ENCODE measurements at places on chromosomes 2 and 18.
A peak's percentile ranks its signal among the peaks of the same experiment; 100 is the strongest.

DNA sequence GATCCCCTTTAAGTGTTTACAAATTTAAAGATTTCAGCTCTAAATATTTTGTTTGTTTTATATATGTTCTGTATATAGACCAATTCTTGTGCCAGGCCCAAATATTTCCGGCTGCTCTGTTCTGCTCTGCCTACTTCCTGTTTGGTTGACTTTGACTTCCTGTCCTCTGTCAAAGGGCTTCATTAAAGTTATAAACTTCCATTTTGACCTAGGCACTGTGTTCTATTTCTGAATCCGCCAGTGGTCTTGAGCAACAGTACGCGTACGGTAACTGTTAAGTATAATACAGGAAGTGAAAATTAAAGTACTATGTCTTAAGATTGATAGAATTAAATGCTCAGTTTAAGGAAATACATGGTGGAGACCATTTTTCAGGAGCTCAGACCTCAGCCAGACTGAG, 13.5 kb upstream of the REL start:
- DNase-seq = no peak

DNA sequence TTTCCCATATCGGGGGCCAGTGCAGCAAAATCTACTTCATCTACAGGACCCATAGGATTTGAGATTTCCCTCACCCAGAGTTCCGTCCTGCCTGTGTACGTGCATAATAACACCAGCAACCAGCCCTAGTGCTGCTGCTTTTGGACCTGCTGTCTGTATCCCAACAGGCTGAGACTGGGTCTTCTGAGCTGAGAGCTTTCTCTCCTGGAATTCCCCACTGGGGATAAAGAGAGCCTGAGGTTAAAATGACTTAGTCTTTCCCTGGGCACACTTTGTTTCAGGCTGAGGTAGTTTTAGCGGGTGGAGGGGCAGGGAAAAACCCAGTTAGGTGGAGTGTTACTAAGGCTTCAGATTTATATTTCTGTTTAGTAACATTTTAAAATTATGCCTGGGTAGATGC, 62.5 kb downstream of the SERTAD2 start:
- DNase-seq = no peak

- no peak for DNase-seq
These were observed 39.5 kb downstream of the ARL4C start for GRCh38 chr2:234457421-234457820.

- DNase-seq = no peak
These were observed 275.5 kb downstream of the SS18 start for GRCh38 chr18:25814841-25815458.

DNA sequence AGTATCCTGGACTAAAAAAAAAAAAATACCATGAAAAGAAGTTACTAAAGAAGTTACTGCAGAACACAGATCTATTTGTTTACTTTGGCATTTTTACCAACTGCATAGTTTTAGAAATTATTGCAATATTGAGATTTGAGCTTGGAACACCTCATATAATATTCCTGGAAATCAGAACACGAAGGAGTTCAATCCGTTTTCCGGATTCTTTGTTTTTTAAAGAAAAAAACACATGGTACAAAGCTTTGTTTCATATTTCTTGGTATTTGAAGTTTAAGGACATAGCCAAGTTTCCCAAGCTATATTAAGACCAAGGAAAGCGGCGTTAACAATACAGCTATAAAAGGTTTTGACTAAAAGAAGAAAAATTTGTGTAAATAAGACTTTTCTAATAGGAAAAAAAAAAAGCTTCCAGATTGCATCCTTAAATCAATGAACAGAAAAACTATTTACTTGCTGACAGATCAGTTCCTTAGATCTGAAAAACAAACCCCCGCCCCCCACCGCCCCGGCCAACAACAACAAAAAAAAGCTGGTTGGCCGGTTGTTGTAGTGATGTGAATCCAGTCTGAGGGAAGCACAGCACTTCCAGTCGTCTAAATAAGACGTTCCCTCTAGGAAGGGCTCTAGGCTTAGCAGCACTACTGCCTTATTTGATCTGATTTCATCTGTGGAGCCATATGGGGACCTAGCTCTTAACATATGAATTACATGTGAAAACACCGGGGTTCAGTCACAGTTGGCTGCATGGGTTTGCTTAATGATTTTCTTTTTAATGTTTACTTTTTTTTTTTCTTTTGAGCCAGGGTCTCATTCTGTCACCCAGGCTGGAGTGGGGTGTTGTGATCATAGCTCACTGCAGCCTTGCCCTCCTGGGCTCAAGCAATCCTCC, 2.5 kb upstream of the RHOB start:
- DNase-seq = no peak

DNA sequence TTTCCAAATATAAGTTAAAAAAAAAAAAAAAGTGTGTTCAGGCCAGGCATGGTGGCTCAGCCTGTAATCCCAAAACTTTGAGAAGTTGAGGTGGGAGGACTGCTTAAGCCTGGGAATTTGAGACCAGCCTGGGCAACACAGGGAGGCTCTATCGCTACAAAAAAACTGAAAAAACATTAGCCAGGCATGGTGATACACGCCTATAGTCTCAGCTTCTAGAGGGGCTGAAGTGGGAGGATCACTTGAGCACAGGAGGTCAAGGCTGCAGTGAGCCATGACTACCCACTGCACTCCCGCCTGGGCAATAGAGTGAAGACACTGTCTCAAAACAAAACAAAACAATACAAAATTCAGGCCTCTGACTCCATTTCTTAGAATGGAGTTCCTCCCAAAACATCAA, 9.2 kb downstream of the USP37 start:
- DNase-seq = no peak

DNA sequence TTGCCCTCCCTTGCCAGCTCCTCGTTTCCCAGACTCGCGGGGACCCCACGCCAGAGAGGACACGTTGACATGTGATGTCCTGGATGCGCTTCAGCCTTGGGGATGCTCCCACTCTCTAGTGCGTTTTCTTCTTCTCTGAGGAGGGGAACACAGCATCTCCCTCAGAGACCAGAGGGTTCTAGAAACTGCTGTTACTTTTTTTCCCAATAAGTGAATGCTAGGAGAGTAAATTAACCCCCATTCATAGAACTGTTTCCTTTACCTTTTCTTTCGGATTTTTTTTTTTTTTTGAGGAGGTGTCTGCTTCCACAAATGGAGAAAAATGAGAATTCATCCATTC, 370 bp upstream of the EFEMP1 start:
- no peak for DNase-seq

DNA sequence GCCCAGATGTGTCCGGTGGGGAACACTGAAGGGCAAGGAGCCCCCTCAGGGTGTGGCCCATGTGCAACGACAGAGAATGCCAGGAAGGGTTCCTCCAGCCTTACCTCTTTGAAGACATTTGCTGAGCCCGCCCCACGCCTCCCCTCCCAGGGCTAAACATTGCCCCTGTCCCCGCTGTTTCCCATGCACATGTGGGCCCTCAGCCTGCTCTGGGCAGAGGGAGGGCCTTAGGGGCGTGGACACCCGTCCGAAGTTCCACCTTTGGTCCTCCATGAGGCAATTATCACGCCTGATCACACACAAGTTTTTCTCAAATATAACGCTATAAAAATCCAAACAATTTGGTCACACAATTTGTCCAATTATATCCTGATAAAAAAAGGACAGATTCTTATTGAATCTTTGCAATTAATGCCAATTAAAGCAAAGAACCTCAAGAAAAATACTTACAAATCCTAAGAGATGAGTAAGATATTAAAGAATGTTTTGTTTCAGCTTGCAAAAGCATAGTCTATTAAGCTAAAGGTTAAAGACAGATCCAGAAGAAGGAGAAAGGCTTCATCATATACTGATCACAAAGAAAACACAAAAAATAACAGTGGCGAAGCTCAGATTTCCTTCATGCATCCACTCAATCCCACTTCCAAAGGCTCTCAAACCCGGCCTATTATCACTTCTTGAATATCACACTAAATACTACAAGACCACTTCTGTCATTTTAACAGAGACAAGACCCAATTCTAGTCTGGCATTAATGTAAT, 55.2 kb upstream of the LDLRAD4 start:
- no peak for DNase-seq

DNA sequence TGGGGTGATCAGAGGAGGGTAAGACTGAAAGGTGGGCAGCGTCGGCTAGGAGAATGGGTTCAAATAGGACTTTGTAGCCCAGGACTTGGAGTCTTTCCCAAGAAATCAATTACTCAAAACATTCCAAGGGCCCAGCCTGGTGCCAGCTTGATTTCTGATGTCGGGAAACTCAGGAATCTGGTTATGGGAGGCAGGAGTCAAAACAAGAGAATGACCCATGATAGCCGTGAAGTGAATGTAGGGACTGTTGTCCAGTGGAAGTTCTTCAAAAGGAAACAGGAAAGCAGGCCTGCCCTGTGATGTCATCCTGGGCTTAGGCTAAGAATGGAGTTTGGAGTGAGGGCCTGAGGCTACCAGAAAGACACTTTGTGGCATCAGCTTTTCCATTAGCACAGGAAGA, 67.4 kb upstream of the SLC14A2 start:
- no peak for DNase-seq

GRCh38 chr2:233456934-233457333, 102.6 kb downstream of the DGKD start:
- no peak for DNase-seq

DNA sequence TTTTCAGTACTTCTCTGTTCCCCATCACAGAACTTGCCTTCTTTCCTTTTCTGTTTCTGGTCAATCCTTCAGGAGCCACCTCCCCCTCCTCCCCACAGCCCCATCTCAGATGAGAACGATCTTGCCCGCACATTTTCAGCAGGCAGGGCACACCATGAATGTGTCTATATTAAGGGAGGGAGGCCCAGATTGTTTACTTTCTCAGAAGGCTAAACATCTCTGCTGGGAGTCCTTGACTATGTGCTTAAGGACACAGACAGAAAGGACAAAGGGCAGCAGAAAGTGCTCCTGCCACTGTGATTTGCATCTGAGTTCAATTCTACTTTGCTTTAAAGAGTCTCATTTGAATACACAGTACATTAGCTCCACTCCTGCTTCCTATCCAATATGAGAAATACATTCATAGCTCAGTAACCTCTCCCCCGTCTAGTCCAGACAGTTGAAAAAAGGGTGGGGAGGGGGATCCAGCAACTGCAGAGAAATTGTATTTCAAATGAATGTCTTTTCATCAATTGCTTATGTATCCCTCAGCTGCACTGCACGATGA, 175.0 kb upstream of the PARD3B start:
- no peak for DNase-seq

- DNase-seq = no peak
These were observed 477.0 kb downstream of the RNF144A start for GRCh38 chr2:7394195-7394594.

DNA sequence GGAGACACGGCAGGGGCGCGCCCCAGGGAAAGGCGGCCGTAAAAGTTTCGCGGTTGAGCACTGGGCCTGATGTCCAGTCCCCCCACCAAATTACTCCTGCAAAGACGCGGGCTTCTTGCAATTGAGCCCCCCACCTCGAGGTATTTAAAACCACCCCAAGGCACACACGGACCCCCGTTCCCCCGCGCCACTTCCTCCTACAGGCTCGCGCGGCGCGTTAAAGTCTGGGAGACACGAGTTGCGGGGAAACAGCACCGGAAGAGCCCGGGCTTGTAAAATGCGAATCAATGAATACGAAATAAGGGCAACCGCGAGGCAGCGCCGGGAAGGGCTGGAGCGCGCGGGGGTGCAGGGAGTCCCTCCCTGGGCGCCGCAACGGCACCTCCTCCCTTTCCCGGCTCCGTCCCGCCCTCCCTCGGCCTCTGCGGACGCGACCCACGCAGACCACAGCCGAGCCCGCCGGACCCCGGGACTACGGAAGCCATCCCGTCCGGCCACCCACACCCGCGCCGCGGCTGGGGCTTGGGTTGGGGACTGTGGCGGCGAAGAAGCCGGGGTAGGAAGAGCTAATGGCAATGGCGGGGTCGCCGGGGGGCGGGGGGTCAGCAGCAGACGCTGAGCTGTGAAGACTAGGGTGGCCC, 918 bp upstream of the NETO1 start:
- DNase-seq = no peak

GRCh38 chr2:8522687-8523086, 159.2 kb upstream of the ID2 start:
- no peak for DNase-seq

- no peak for DNase-seq
These were observed 37.4 kb upstream of the PPP1R1C start for GRCh38 chr2:181948227-181948626.

DNA sequence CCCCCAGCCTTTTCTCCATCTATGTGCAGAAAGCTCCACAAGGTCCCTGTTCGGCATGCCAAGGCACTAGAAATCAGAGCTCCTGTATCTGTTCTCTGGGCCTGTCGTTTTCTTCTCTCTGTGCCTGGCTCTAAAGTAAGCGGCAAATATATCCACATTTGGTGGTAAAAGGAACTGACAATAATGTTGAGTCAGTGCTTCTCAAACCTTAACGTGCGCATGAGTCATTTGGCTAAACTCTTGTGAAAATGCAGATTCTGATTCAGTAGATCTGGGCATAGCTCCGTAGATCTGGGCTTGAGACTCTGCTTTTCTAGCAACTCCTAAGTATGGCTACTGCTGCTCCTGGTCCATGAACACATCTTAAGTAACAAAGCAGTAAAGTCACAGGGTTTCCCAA, 16.5 kb upstream of the ACSL3 start:
- no peak for DNase-seq

GRCh38 chr18:449374-449773, 51.1 kb downstream of the COLEC12 start:
- no peak for DNase-seq

DNA sequence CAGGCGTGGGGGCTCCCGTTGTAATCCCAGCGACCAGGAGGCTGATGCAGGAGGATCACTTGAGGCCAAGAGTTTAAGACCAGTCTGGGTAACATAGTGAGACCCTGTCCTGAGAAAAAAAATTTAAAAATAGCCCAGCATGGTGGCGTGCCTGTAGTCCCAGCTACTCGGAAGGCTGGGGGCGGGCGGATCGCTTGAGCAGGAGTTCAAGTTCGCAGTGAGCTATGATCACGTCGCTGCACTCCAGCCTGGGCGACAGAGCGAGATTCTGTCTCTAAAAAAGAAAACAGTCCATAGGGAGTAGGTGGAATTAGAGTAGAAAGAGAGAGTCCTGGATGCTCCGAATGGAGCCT, 325 bp upstream of the TTLL4 start:
- DNase-seq = no peak

GRCh38 chr2:176096243-176096985, 3.2 kb upstream of the HOXD12 start:
- DNase-seq = no peak

DNA sequence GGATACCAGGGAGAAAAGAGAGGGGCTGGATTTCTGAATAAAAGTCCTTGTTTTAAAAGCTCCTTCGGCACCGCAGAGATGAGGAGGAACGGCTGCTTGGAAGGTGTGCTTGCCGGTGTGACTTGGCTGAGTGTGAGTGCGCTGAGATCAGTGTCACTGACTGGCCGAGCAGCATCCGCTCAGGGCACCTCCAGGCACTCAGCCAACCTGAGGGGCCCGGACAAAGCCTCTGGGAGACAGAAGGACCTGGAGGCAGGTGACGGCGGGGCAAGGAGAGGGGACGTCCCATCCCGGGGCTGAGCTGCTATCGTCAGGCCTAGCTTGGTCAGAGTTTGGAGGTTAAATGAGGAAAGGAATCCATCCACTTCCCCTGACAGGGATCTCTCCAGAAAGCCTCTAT, 16.8 kb upstream of the ALLC start:
- DNase-seq = peak; percentile 44

GRCh38 chr18:45006934-45007333, 326.2 kb downstream of the SETBP1 start:
- DNase-seq = no peak
